ENCODE measurements at places on chromosomes 1 and 21.

DNA sequence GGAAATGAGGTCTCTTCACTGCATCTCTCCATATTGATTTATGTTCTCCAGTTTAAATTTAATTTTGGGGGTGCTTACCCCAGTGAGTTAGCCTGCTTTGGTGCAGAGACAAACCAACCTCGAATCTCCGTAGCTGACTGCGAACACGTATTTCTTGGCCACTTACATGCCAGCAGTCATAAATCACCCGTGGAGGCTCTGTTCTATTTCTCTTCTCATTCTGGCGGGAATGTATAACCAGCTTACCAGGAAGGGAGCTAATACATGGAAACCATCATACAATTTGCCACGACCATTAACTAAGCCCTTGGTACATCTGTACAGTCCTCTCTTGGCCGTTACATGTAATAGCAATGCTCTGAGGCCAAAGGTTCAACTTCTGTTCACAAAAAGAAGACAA, 148.0 kb downstream of the PLA2G4A start:
- DNase-seq: no peak

GRCh38 chr1:9573723-9574122, 15.0 kb upstream of the TMEM201 start:
- DNase-seq: no peak

- no peak for DNase-seq
Measured at GRCh38 chr1:154422521-154422920, 17.4 kb downstream of the IL6R start.

GRCh38 chr21:39238275-39238674, 55.0 kb upstream of the PSMG1 start:
- no peak for DNase-seq

DNA sequence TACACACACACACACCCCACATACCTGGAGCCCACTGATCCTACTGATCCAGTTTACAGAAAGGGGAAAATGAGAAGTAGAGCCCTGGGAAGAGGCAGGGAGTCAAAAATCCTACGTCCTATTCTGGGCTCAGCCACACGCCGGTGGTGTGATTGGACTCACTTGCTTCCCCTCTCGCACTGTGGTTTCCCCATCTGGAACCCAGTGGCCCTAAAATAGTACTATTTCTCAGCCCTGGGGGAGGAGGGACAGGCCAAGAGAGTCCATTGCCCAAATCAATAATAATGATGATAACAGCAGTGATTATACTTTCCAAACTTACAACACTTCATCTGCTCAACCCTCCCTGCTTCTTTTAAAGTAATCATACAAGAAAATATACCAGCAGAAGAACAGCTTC, 2.9 kb upstream of the PIGR start:
- DNase-seq: no peak

GRCh38 chr1:238681021-238681420, 705.3 kb upstream of the CHRM3 start:
- DNase-seq: peak; percentile 70
